ENCODE measurements at places on chromosomes 2 and 18. TPM values are rescaled to one million over a fixed set of nuclear protein-coding genes. Genes with fewer than 3 reads are reported as not detected.

DNA sequence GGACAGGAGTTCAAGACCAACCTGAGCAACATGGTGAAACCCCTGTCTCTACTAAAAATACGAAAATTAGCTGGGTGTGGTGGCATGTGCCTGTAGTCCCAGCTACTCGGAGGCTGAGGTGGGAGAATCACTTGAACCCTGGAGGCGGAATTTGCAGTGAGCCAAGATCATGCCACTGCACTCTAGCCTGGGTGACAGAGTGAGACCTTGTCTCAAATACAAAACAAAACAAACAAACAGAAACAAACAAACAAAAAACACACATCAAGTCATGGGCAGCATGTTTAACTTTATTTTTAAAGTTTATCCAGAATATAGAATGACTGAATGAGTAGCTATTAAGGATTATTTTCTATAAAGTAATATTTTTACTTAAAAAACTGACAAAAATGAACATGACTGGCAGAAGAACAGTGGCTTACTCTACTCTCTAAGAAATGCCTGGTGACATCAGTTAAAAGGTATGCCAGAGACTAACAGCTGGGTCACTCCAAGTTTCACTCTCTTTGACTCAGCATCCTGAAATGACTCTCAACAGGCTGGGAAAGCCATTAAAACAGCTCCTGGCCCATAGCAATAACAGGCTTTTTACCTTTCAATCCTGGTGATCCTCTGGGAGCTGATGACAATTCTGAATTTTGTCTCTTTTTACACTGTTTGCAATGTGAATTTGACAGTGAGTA lies 281.6 kb upstream of the STON1 start:
- DNase-seq, result no peak

LIMS4 gene
- polyA plus RNA-seq, result 1.1 TPM

GRCh38 chr2:197786010-197786877 lies 1.1 kb upstream of the BOLL start:
- DNase-seq, result no peak

- peak; percentile 2 for DNase-seq
These were observed 94.4 kb upstream of the XPO1 start for GRCh38 chr2:61632276-61633169.

DNA sequence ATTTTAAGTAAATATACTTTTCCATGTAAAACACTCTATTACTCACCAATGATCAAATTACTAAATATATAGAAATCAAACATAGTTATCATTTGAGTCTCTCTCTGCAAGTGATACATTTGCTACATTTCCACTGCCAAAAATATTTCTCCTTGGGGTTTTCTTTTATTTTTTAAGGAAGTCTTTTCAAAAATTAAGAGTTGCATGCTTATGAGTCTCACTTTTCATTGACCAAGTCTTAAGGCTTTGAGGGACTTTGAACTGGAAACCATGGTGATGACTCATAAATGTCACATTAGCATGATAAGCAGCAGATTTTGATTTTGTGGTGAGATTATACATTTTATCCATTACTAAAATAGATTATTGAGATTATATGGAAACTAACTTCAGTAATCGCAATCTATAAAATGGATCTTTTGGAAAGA lies 152.9 kb downstream of the FAM124B start:
- no peak for DNase-seq

DNA sequence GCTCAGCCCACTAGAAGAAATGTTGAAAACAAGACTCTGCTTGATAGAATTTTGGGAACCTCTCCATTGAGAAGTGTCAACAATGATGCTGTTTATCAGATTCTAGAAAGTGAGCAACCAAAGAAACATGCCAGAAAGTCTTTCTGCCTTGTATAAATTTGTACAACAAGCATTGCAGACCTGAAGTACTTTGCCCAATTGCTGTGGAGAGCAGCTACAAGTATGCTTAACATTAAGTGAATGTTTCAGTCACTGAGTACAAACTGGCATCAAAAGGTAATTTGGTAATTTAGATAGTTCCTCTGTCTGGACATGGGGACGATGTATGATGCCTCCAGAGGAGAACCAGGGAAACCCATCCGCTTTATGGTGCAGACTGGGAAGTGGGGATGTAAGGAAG lies 33.4 kb upstream of the SKA1 start:
- no peak for DNase-seq

DNA sequence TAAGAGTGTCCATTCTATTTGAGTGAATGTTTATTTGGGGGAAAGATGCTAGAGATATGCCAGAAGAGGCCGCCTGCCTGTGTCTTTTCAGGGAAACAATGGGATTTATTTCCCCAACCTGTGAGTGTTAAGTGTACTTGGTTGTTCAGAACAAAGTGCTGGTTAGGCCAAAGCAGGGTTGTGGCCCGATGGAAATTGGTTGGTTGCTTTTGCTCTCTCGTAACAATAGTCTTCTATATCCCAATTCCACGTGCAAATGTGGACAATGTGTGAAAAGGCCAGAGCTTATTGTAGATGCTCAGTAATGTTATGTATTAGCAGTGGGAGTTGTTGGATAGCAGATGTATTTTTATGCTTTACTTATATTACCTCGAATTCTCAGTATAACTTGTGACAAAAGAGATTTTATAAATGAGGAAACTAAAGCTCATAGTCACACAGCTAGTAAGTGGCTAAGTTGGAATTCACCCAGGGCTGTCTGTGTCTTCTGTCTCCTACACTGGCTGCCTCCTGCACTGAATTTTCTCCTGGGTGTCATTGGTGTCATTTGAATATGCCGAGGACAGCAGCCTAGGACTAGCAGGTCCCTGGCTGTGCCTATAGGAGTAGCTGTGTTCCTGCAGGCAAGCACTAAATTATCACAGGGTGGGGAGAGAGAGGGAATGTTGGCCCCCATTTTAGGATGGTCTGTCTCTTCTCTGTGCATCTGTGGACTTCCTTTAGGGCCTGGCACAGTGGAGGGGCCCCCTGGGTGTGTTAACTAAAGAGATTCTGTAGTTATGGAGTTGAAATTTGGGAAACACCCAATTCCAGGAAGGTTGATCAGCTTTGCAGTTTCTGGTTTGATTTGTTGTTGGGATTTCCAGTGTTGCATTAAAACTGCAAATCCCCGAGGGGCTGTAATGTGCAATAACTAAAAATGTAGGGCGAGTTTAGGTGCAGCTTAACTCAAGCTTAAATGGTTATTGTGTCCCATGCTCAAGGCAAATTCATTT lies 21.6 kb downstream of the GPD2 start:
- DNase-seq, result no peak

Measured in right renal pelvis (tissue), 4 donors.